ENCODE measurements at places on chromosomes 16 and 17. TPM values are rescaled to one million over a fixed set of nuclear protein-coding genes. Genes with fewer than 3 reads are reported as not detected.

- H3K4me1 ChIP-seq, result peaks cover 4% of the 10 kb centered on the region
- H3K36me3 ChIP-seq, result no peaks in the 10 kb centered on the region
- H3K27ac ChIP-seq, result no peak overlapping the region
- no peak overlapping the region for H3K4me3 ChIP-seq
Measured at GRCh38 chr17:64061178-64061898, 40.9 kb upstream of the ICAM2 start.

DNA sequence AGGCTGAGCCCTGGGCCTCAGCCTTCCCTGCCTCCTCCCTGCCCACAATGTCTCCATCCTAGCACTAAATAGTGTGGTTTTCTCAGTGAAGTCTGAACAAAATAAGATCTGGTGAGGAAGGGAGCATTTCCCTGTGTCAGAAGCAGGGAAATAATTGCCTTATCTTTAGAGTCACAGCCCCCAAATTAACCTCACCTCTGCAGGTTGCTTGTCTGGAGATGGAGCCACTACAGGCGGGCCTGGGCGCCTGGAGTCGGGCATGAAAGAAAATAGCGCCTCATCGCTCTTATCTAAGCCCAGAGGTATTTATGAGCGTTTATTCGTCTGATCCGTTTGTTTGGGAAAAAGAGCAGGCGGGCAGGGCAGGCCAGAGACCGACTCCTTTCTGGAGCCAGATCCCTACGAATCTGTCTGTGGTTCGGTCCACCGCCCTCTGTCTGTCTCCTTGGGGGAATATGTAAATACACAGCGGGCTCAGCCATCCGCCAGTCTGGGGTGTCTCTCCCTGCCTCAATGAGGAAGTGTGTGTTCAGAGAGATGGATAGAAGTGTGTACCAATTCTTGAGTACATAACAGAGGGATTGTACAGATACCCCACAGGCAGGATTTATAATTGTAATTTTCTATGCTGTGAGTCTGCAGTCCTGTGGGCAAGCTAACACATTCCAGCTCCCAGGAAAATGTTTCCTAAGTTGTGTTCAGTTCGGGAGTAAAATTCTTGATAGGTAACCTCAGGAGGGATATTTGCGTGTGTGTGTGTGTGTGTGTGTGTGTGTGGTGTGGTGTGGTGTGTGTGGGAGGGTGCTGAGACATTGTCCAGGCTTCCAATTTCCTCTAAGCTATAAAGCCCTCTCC lies 4.3 kb downstream of the HOXB6 start:
- DNase-seq, result no peak
- H3K27me3 ChIP-seq, result no peaks in the 10 kb centered on the region
- H3K36me3 ChIP-seq, result no peaks in the 10 kb centered on the region

DNA sequence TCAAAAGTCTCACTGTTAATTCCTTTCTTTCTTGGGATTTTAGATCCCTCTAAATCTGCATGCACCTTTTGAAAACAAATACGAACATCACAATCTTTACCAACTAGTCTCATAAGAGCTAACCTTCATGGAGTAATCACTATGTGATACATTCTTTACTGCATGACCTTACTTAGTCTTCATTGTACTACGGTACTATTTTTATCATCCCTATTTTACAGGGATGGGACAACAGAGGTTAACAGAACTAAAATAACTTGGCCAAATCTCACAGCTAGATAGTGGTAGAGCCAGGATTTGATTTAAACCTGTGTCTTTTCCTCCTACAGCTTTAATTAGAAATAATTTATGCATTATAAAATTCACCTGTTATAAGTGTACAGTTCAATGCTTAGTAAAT lies 32.9 kb upstream of the TAOK1 start:
- H3K4me3 ChIP-seq, result no peak overlapping the region
- H3K27me3 ChIP-seq, result no peaks in the 10 kb centered on the region
- no peaks in the 10 kb centered on the region for H3K4me1 ChIP-seq
- no peak for DNase-seq
- no peaks in the 10 kb centered on the region for H3K36me3 ChIP-seq

APOBR gene
- total RNA-seq, result 16.5 TPM

TMEM94 gene
- total RNA-seq, result 114 TPM

ZG16B gene
- 4.0 TPM for total RNA-seq

TM4SF5 gene
- 163 TPM for total RNA-seq
